ENCODE measurements at places on chromosomes 3 and 15.
A peak's percentile ranks its signal among the peaks of the same experiment; 100 is the strongest.

DNA sequence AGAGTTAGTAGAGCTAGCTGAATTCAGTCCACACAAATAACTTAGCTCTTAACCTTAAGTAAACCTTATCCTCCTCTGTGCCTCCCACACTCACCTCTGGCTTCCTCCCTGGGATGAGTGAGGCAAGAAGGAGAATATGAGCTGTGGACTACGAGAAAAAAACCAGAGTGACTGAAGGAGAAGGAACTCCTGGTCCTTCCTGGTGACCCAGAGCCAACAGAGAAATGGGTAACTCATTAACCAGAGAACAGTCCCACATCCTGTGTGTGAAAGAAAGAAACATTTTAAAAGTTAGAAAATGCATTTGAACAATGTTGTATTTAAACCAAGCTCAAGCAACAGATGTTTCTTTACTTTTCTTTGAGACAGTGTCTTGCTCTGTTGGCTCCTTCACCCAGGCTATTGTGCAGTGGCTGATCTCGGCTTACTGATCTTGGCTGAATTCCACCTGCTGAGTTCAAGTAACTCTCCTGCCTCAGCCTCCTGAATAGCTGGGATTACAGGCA, 27.5 kb upstream of the FAM81A start:
- no peak for DNase-seq

- DNase-seq: no peak
Observed at GRCh38 chr15:49490966-49491365, 67.9 kb downstream of the FGF7 start.

GRCh38 chr15:55343168-55343567, 24.1 kb downstream of the PIGB start:
- DNase-seq: no peak

GRCh38 chr3:108051005-108051404, 39.8 kb downstream of the CD47 start:
- no peak for DNase-seq

DNA sequence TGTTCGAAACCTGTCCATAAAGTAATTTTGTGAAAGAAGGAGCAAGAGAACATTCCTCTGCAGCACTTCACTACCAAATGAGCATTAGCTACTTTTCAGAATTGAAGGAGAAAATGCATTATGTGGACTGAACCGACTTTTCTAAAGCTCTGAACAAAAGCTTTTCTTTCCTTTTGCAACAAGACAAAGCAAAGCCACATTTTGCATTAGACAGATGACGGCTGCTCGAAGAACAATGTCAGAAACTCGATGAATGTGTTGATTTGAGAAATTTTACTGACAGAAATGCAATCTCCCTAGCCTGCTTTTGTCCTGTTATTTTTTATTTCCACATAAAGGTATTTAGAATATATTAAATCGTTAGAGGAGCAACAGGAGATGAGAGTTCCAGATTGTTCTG, 44.4 kb downstream of the AGTR1 start:
- no peak for DNase-seq

DNA sequence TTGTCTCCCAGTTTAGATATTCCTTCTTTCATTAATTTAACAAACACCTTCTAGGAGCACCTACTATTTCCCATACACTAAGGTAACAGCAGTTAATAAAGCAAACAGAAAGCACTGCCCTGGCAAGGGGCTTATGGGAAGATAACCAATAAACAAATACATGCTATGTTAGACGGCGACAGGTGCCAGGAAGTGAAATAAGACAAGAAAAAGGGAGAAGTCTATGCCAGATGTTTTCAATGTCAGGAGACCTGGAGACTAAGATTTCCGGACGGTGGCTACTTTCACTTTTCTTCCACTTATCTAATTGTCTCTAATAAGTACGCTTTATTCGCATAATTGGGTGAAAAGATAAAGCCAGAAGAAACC, 32.5 kb upstream of the ZNF445 start:
- peak; percentile 21 for DNase-seq
